ENCODE measurements at places on chromosomes 6 and 20.

- DNase-seq = peak; percentile 93
Observed at GRCh38 chr20:50919567-50919966, 11.7 kb downstream of the ADNP start.

GRCh38 chr6:37525460-37526357 is 26.0 kb upstream of the CCDC167 start:
- peak; percentile 28 for DNase-seq

GRCh38 chr6:130337534-130337933 is 28.3 kb upstream of the TMEM200A start:
- no peak for DNase-seq

DNA sequence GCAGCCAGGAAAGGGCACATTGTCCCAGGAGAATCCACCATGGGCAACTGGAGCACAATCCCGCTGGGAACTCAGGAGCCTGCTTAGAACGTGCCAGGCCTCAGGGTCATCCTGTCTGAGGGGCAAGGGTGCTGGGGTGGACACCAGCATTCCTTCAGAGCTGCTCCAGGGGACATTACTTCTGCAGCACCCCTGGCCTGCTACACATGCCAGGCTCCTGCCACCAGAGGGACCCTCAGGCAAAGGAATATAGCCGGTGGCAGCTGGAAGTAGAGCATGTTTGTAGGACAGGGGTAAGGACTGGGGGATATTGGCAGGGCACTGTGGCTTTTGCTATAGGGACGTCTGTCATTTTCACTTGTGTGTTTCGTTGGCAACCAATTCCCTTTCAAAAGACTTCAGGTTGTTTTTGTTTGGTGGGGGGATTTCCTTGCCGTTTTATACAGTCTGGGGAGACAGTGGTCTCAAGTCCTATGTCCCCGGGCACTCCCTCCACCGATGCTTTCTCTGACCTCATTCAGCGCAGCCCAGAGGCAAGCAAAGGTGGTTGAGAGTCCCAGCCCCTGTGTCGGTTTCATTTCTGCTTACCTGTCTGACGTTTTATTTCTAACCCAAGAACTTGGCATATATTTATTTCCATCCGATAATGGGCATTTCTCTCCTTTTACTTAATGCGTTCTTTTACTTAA is 130.8 kb downstream of the JPH2 start:
- DNase-seq = no peak

DNA sequence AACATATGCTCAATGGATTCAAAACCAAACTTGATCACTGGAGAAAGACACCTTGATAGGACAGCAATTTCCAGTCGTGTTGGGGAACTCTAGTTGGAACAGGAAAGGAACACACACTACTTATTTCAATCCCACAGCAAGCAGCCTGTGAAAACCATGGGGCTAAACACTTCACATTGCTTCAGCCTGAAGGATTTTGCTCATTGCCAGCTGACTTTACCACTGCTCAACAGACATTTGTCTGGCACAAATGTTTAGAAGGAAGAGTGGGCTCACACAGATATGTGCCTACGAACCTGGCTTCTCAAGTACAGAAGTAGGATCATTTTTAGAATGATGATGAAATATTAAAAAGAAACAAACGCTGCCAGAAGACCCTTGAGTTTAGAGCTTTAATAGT is 598.1 kb downstream of the PHF3 start:
- no peak for DNase-seq

DNA sequence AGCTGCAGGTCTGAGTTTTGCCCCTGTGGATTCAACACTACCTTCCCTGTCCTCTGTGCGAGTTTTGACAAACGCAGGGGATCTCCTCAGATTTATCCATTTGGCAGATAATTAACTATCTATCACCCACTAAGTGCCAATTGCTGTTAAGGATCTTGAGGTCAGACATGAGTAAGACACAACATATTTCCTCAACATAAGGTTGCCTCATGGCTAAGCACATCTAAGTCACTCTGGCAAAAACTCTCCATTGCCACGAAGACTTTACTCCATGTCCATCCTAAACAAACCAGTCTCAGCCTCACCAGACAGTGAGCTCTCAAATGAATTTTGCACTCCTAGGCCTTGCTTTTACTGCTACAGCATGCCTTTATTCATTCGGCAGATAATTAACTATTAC is 408.4 kb downstream of the MAFB start:
- DNase-seq = no peak

GRCh38 chr6:30443657-30444450 is 45.5 kb upstream of the HLA-E start:
- peak; percentile 20 for DNase-seq

- DNase-seq = no peak
Observed at GRCh38 chr20:57315976-57316480, 13.6 kb upstream of the SPO11 start.

DNA sequence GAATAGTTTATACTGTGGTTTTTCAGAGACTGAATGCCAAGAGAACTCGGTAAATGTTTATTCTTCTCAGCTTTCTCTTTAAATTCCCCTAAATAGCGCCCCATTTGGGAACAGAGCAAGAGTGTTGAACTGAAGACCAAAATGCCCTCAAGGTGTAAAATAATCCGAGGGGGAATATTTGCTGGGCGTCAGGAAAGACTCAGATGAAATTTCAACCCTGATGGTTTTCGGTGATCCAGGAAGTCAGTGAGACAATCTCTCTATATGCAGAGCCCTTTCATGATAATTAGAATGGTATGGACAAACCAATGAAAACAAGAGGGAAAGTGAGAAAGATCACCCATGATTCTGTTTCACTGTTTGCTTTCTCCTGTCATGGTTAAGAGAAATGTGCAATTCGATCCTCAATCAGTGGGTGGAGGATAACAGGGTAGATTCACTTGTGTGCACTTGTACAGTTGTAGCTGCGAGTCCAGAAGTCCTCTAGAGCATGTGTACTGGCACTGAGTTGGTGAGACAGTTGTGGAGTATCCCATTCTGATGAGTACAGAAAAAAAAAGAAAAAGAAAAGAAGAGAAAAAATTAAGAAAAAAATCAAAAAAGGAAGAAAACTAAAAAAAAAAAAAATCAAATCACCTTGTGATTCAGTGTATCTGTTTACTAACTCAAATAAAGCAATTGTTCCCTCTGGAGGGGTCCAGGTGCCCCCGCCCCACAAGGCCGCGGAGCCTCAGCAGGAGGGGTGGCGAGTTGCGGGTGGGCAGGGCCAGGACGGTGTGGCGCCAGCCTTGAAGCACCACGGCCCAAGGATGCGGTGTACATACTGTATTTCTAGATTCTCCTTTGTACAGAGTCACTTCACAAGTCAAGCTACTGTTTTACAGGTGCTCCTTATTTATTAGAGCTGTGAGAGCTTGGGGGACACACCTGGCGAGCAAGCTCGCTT is 164.9 kb downstream of the SCML4 start:
- DNase-seq = peak; percentile 65

GRCh38 chr6:14953836-14954235 is 292.0 kb upstream of the JARID2 start:
- no peak for DNase-seq

GRCh38 chr6:166900956-166901607 is 55.3 kb downstream of the RNASET2 start:
- no peak for DNase-seq

DNA sequence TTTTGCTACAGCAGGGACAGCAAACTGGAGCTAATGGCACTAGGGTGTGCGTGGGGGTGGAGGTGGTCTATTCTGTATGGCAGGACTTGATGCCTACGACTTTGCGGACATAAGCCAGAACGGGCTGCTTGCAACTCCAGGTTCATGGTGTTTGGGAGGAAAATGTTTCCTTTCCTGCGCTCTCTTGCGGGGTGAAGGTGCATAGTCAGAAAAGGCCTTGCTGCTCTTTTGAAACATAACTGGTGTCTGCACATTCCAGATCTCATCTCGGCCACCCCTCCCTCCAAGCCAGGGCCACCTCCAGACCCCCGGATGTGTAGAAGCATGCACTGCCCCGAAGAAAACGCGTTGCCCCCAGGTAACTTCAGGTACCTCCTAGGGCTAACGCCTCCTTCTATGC is 8.1 kb downstream of the FOXA2 start:
- DNase-seq = no peak

DNA sequence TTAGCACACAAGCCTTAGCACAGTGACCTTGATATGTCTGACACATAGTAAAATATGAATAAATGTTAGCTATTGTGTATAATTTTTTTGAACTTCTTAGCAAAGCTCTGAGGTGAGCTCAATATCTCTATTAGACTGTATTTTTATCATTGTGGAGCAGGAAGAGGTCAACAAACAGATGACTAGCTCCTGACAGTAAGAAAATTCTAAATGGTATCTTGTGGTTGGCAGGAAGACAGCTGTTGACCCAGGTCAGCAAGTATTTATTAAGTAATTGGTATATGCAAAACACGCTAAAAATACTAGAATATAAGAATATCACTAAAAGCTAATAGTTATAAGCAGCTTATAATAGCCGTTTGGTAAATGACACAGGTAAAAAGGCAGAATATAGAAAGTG is 77.5 kb upstream of the MARCKS start:
- DNase-seq = peak; percentile 21

DNA sequence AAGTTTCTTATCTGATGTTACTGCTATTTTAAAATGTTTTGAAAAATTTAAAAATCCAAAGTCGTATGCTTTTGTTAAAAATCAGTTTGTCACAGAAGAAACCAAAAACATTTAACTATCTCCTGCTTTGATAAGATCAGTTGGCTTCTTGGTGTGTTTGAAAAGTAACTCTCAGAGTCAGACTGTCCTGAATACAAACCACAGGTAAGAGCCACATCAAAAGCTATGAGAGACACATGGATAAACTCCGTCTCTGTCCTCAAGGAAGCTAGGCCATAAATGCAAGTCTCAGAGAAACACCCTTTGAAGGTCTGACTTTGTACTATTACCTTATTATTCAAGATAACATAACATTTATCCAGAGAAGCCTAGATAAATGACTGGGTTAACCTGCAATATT is 7.7 kb downstream of the HBS1L start:
- DNase-seq = no peak

DNA sequence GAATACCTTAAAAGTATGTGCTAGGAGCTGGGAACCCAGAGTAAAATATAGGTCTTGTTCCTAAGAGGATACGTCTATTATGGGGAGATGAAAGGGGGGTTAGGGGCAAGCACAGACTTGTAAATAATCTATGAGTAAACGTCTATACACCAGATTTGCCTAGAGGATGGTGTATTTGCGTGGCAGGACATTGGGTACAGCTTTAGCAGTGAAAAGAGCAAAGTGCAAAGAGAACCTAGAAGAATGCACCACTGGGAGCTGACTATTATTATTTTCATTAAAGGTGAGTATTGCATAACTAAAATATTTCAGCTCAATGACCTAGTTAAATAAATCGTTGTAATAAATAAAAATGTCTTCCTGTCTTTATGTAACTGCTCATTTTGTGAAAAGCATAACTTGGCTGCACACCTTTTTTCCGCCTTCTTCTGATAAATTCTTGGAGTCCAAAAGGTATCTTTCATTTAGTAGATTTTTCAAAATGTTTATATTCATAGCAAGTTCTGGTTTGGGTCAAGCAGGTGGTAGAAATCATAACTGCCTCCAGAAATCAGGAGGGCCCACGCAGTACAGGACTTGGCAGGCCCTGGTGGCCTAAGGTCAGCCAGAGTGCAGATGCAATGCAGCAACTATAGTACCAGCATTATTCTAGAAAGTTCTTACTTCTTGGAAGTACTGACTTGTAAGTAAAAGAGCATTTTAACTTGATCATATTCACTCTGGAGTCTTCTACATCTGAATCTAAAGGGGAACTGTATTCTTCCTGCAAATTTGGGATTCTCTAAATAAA is 357.2 kb downstream of the PLCB1 start:
- DNase-seq = no peak

GRCh38 chr6:35216851-35217811 is 3.4 kb downstream of the SCUBE3 start:
- no peak for DNase-seq

DNA sequence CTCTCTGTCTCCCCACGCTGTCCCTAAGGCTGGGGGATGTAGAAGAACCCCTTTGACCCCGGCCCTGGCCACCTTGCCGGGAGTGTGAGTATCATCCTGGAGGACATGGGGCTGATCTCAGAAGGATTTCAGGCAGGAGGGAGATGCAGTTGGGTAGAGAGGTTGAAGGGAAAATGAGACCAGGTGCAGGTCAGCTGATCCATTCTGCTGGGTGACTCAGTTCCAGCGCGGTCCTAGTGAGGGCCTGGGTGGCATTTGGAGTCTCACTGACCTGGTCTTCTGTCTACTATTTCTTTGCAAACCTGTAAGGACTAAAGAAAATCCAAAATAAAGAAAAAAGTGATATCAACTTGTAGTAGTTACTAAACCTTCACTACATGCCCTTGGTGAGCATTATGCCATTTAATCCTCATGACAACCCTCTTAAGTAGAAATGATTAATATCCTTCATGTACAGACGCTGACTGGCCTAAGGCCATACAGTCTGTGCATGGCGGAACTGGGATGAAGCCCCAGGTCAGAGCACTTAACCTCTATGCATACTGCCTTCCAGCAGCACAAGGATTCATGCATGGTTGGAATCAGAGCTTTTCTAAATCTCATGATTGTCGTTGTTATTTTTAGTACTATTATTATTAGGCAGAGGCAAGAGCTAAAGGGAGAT is 106.3 kb downstream of the ZDHHC14 start:
- no peak for DNase-seq

DNA sequence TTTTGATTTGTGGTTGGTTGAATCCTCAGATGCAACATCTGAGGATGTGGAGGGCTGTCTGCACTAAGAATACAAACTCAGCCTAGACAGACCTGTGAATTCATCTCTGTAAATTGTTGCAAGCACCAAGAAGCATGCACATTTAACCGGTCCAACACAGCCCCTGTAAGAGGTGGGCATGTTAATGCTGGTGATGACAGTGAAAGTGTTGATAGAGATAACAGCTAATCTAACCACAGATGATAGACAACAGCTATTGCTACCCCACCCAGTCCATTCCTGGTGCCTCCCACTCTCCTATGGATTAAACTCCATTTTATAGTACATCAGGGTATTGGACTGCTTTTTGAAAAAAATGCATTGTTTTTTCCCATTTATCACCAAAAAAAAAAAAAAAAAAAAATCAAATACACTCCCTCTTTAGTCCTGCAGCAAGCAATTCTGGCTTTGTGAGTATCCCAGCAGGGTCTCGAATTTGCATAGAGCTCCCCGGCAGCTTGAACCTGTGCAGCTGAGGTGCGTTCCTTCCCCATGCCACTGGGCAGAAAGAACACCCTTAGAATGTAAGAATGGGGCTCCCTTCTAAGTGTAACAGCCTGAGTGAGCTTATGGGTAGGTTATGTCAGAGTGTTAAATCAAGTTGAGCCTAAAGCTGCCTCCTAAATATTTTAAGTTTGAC is 270.9 kb upstream of the JARID2 start:
- no peak for DNase-seq

GRCh38 chr6:105748737-105749161 is 337.4 kb upstream of the PRDM1 start:
- peak; percentile 34 for DNase-seq
